ENCODE measurements at places on chromosomes 3 and 15. TPM values are rescaled to one million over a fixed set of nuclear protein-coding genes. Genes with fewer than 3 reads are reported as not detected.

RTP4 gene
- 0.20 TPM for total RNA-seq

ADIPOQ gene
- not detected for total RNA-seq

ATP2B2 gene
- not detected for total RNA-seq

FOXB1 gene
- total RNA-seq = not detected

PLA2G4E gene
- not detected for total RNA-seq

FETUB gene
- total RNA-seq = not detected

CYP8B1 gene
- total RNA-seq = not detected

Data from subcutaneous preadipocyte (primary cell).